GM18507 (cell line): ENCODE measurements at places on chromosomes 7 and 10.

GRCh38 chr7:17485368-17485767 is 186.9 kb downstream of the AHR start:
- DNase-seq, result no peak

DNA sequence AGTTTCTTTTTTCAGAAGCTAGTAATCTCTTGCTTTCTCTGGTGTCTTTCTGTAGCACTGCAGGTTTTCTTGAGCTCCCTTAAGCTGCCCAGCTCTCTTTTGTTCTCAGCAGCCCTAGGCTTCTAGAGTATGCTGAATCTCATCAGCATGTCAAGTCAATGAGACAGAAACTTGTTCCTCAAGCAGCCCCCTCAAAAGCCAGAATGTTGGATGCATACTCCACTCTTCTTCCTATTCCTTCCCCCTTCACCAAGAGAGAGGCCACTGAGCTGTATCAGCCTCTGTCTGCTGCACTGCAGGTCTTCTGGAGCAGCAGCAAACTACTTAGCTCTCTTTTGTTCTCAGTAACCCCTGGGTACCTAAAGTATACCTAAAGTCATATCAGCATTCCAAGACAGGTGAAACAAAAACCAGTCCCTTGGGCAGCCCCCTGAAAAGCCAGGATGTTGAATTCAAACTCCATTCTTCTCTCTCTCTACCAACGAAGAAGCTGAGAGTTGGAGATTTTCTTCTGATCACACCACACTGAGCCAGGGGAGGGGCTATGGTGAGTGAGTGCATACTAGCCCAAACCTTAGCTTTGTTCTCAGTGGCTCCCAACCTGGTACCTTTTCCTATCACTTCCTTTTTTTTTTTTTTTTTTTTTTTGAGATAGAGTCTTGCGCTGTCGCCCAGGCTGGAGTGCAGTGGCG is 73.3 kb upstream of the WAC start:
- DNase-seq, result no peak

GRCh38 chr7:140080919-140081318 is 18.2 kb upstream of the PARP12 start:
- DNase-seq, result no peak

DNA sequence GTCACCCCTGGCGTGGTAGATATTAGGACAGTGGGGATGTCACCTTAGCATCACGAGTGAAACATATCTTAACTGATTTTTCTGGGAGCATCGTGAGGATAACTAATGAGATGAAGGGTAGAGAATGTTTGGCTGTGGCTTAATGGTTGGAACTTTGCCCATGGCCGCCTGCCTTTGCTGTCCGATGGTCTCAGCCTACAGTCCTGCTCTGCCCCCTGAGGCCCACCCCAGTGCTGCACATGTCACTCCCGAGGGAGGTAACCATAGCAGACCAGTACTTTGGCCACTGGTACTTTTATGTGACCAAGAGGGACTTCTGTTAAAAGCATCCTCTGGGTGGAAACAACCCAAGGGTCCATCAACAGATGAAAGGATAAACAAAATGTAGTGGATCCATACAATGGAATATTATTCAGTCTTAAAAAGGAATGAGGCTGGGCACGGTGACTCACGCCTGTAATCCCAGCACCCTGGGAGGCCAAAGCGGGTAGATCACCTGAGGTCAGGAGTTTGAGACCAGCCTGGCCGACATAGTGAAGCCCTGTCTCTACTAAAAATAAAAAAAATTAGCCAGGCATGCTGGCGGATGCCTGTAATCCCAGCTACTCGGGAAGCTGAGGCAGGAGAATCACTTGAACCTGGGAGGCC is 58.4 kb downstream of the TACR2 start:
- no peak for DNase-seq

- no peak for DNase-seq
Measured at GRCh38 chr10:5534880-5535856, 10.4 kb downstream of the CALML3 start.

DNA sequence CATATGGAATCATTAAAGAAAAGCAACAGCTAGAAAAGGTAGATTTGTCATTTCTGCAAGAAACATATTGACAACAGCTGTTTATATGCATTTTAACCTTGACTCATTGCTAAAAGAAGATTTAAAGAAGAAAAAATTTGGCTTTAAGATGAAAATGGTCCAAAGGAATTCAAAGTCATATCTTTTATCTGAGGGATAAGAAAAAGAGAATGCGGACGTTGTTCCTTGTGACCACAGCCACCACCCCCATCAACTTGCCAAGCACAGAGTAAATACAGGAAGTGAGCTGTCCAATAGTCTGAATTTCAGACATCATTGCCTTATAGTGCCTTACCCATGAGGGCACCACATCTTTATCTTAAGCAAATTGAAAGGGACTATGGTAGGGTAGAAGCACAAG is 7.3 kb upstream of the CRPPA start:
- DNase-seq, result no peak

- DNase-seq, result no peak
Measured at GRCh38 chr7:117143580-117143979, 179.3 kb downstream of the WNT2 start.

- no peak for DNase-seq
Measured at GRCh38 chr10:132606031-132606491, 68.5 kb downstream of the INPP5A start.

- no peak for DNase-seq
Measured at GRCh38 chr10:47041396-47042198, 130.4 kb downstream of the PTPN20 start.

DNA sequence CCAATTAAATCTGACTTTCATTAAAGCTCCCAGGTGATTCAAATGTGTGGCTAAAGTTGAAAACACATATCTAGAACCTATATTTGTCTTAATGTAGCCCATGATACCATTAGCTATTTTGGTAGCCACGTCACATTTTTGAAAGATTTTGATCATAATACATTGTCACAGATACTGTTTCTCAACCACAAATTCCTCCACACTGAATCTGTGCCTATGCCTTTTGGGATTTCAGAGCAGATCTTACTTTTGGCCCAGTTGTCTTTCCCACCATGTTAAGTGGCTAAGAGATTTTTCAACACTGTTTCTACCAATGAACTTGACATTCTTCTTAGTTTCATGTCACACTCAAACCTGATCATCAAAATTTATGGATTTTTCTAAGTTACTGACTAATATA is 47.4 kb downstream of the CH25H start:
- DNase-seq, result no peak

GRCh38 chr10:83943049-83943448 is 196.3 kb upstream of the GHITM start:
- DNase-seq, result no peak

- DNase-seq, result no peak
Measured at GRCh38 chr7:88329532-88330463, 23.1 kb upstream of the STEAP4 start.

DNA sequence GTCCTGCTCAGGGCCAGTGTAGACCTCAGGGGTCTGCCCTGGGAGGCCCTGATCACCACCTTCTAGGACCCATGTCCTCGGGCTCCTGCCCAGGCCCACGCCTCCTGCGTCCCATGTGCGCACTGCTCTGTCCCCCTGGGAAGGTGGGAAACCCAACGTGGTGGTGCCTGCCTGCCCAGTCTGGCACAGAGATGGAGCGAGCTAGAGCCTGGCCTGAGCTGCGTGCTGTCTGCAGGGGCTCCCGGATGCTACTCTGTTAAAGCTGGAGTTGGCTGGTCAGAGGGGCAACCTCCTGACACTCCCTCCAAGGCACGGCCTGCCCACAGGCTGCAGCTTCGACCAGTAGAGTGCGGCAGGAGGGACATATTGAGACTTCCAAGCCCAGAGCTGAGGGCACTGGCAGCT is 171.7 kb downstream of the DNAJB6 start:
- no peak for DNase-seq

- DNase-seq, result no peak
Measured at GRCh38 chr10:7475046-7475911, 64.4 kb upstream of the SFMBT2 start.

DNA sequence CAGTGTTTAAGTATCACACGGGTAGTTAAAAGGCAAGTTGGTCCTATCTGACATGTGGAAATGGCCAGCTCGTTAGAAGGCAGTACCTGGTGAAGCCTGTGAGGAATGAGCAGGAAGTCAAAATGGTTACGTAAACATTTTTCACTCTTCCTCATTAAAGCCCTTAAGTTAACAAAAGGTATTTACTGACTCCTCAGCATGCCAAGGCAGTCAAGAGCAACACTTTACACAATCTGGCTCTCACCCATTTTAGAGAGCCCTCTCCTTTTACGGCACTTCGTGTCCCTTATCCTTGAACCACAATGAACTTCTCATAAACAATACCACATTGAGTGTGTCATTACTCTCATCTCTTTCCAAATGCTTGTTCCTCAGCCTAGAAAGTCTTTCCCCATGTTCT is 11.0 kb upstream of the RSBN1L start:
- no peak for DNase-seq

GRCh38 chr10:29346296-29347001 is 57.6 kb downstream of the LYZL1 start:
- no peak for DNase-seq

DNA sequence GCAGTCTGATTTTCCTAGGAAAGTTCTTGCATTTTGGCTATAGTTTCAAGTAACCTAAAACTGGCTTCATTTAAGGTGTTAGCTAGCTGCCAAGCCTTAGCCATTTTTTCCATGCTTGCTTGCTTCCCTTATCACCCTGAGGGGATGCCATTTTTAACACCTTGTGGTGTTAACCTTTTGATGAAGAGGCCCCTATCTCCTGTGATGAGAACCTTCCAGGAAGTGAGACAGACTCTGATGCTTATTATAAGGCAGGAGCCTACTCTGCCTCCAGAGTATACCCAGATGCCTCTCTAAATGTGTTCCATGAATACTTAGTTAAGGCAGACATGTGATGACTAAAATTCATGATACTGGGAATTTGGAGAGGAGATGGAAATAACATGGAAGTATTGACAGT is 4.9 kb upstream of the VWA2 start:
- no peak for DNase-seq

DNA sequence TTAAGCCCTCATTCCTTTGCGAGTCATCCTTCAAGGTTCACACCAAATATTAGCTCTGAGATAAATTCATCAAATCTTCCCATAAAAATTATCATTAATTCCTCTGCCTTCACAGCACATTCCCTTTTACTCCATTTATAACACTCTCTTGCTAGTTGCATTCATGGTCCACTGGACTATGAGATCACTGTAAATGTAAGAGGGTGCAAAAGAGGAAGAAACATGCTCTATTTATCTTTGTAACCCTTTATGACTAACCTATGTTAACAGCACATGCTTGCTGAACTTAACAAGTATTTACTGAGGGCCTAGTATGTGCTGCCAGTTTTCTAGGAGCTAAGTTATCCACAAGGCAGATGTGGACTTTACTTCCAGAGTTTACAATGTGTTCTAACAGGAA is 86.7 kb upstream of the TMEM168 start:
- no peak for DNase-seq

DNA sequence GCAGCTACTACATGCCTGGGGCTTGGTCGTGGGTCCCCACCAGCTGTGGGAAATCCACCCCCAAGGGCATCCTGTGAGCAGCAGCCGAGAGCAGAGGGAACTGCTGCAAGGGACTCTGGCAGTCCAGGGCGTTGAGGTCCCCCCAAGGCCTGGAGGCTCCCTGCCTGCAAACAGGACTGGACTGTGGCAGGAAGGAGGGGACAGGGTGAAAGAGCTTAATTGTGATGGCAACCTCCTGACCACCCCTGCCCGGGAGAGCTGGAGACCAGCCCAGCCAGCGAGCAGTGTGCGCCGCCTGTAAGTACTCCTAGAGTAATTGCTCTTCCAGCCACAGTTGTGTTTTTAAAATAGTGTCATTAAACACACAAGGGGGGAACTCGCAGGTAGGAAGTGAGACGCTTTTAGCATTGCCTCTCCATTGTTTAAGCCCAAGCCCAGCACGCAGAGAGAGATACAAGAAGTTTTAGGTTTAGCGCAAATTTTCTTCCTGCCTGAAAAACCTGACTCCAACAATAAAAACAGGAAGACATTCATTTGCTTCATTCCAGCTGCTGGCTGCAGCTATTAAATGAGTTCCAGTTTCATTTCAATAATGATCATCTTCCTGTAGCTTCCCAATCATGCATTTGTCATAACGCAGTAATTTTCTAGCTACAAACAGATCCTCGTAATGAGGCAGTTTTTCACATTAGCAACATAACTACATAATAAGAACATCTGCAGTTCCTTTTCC is 111.1 kb downstream of the EBF3 start:
- no peak for DNase-seq

DNA sequence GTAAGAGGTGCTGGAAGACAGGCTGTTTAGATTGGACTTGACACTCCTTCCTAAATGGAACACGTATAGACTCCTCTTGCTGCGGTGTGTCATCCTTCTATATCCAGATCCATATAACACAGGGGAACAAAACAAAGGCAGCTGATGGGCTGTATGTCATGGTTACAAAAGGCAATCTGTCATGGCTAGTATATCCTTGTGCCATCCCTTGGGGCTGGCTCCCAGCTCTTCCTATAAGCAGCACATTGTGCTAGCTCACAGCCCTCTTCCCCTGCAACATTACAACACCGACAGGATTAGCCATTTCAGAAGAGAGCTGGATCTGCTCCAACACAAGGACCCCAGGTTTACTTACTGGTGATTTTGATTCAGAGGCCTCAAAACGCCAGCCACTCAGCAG is 15.3 kb downstream of the LIPK start:
- DNase-seq, result no peak

GRCh38 chr10:32851301-32851700 is 106.7 kb downstream of the ITGB1 start:
- DNase-seq, result no peak

- DNase-seq, result no peak
Measured at GRCh38 chr7:68439897-68440296, 1158.4 kb upstream of the AUTS2 start.

DNA sequence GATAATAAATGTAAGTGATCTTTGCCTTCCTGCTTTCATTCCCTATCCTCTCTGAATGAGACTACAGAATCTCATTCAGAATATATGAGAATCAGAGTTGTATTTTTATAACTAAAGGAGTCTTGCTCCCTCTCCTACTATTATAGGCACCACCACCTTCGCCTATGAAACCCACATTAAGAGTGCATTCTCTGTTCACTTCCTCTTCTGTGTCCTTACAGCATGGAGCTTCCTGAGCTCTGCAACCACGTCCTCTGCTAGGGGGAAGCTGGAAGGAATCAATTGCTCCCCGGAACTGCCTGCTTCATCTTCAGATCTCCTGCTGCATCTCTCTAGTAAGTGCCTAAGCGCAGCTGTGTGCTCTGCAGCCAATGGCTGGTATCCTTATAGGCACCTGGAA is 820.7 kb downstream of the GRID1 start:
- DNase-seq, result no peak

DNA sequence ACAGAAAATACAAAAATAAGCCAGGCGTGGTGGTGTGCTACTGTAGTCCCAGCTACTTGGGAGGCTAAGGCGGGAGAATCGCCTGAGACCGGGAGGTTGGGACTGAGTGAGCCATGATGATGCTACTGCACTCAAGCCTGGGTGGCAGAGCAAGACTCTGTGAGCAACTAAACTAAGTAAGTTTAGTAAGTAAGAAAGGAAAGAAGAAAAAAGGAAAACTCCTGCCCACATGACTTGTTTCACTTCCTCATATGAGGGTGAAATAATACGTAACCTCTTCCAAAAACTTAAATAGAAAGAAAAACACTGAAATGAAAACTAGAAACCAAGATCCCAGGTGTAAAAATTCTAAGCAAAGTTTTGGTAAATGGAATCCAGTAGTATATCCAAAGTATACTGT is 79.6 kb downstream of the LARP4B start:
- DNase-seq, result peak; percentile 23
